Omental fat pad (tissue), 4 donors: ENCODE measurements at places on chromosomes 6 and 20. TPM values are rescaled to one million over a fixed set of nuclear protein-coding genes. Genes with fewer than 3 reads are reported as not detected.

MAPK13 gene
- total RNA-seq = 10.9 TPM

MOG gene
- total RNA-seq = not detected

TRAPPC3L gene
- total RNA-seq = not detected

MARCKS gene
- total RNA-seq = 24.0 TPM

MOCS3 gene
- 3.8 TPM for total RNA-seq

DNA sequence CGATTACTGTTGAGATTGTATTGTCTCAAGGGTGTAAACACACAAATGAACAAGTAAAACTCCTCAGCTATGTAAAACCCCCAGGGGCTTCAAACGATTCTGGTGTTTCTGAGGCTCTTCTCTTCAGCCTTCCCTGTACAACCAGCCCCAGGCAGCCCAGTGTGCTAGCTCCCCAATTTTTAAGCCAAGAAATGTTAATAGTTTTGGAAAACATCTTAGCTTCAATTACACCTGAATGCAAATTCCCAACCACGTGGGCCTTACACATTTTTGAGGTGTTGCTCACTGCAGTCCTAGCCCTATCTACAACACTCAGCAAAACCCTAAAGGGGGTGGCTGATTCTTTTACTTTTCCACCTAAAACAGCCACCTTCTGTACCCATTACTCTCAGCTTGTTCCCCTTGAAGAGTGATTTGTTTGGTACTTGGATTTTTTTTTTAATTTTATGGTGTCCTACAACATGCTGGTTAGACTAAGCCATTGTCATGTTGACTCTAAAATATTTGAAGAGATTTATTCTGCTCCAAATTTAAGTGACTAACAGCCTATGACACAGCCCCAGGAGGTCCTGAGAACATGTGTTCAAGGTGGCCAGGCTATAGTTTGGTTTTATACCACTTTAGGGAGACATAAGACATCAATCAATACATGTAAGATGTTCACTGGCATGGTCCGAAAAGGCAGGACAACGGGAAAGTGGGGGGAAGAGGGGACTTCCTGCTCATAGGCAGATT is 48.7 kb downstream of the ADAT2 start:
- DNase-seq = no peak

- no peak for DNase-seq
These were observed 6.5 kb upstream of the DDO start for GRCh38 chr6:110421749-110422443.

DNA sequence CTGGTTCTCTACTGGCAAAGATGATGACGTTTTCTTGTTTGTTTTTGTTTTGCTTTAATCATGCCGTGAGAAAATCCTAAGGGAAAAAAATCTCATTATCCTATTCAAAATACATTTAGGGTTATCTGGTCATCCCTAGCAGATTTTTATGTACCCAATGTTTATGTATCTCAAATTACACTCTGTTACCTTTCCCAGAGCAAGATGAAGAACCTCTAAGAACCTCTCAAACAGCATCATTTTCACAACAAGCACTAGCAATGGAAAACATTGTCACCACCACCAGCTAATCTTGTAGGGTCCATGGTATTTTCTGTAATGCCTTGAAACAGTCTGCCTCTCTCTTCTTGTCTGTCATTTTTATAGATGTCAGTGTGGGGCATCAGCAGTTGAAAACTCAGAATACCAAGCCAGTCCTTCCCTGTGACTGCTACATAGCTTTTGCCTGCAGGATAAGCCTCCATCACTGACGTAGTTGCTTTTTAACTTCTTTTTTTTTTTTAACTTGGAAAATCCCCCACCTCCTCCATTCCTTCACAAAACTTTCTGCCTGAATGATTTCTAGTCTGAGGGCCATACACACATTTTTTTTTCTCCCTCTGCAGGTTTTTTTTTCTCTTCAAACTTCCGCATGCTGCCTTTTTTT is 2.4 kb upstream of the SNAP25 start:
- no peak for DNase-seq

GRCh38 chr20:17161673-17162481 is 65.0 kb upstream of the PCSK2 start:
- no peak for DNase-seq

DNA sequence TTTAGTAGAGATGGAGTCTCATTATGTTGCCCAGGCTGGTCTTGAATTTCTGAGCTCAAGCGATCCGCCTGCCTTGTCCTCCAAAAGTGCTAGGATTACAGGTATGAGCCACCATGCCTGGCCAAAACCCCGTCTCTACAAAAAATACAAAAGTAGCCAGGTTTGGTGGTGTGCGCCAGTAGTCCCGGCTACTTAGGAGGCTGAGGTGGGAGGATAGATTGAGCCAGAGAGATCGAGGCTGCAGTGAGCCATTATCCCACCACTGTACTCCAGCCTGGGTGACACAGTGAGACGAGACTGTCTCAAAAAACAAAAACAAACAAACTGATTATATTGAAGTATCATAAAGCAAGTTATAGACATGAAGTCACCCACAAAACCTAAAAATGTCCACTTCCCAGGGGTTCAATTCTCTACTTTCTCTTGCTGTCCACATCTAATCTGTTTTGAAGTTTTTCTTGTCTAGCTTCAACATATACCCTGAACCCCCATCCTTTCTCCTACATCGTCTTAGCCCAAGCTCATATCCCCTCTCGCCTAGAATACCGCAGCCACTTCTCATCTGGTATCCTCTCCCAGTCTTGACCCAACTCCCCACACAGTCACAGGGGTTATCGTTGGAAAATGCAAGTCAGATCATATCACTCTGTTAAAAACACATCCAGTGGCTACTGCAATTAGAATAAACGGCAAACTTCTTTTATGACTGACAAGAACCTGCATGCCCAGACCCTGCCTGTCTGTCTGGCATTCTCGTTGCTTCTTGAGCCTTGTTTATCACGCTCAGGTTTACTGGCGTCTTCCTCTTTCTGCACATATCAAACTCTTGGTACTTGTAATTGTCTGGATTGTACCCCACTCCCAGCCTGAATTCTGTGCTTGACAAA is 20.1 kb upstream of the NCOA3 start:
- DNase-seq = no peak

DNA sequence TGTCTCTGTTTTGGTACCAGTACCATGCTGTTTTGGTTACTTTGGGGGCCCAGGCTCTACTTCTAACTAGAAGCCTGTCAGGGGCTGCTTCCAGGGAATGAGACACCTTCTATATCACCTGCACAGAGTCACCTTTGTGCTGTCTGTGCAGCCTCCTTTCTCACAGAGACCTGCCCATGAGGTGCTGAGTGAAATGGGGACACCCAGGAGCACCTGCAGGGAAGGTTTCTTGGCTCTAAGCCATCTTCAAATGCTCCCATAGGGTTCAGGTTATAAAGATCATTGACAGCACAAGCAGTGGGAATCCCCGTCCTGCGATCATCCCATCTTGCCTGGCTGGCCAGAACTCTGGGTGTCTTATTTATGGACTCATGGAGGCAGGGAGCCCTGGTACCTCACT is 19.1 kb downstream of the GABRR2 start:
- DNase-seq = no peak

DNA sequence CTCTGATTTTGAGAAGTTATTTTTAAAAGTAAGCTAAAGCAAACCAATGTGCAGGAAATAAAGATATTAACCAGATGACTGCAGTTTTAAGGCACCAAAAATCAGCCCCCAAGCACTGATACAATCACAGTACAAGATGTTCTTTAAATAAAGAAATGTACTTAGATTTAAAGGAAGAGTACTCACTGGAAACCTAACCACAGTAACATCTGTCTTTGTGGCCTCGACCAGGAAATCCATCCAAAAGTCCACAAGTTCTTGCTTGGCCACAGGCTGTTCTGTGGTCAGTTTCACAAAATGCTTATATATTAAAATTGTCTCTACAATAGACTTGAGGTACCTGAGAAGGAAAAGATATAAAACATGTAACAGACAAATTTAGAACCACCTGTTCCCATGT is 105.9 kb upstream of the MAP7 start:
- no peak for DNase-seq

DNA sequence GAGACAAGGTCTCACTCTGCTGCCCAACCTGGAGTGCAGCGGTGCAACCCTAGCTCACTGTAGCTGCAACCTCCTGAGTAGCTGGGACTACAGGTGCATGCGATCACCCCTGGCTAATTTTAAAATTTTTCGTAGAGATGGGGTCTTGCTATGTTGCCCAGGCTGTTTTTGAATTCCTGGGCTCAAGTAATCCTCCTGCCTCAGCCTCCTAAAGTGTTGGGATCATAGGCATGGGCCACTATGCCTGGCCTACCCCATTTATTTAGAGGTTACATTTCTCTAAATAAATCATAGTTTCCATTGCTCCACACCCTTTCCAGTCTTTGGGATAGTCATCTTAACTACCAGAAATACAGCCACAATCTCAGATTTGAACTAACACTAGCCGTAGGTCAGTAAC is 134.7 kb upstream of the CITED2 start:
- no peak for DNase-seq

DNA sequence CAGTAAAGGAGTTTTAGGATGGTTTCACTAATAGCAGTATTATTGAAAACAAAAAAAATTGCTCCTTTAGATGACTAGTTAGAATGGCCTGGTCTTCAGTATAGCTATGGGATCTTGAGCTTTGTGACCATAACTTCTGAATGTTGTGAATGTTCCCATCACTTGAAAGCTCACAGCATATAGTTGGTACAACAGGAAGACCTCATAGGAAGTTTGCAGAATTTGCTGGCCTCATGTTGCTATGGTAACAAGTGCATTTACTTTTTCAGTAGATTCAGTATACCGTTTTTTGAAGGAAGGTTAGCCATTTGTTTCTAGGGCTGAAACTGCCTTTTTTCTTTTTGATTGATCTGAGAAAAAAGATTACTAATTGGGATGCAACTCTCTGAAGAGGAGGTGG is 8.3 kb downstream of the PHF3 start:
- no peak for DNase-seq

DNA sequence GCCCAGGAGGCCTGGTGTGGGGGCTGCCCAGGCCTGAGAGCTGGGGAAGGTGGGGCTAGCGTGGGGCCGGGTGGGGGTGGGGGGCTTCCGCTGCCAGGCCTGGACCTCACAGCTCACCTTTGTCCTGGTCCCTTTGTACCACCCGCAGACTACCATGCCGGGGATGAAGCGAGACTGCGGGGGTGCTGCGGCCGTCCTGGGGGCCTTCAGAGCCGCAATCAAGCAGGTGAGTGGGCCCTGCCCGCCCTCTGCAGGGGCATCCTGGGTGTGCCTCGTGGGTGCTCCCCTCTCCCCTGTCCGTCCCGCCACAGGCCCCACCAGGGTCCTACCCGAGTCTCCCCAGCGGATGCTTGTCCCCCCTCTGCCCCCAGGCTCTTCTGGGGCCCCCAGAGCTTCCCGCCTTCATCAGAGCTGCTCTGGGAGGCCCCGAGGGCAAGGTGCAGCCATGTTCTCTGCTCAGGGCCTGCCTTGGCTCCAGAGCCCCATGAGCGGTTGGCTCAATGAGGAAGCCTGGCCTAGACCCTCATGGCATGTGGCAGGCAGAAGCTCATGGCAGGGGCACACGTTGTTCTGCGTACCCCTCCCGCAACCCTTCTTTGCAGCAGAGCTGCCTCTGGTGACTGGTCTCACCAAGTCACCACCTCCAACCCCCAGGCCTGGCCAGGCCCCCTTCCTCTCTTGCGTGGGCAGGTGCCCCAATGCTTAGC is 14.5 kb downstream of the NPEPL1 start:
- DNase-seq = no peak

- no peak for DNase-seq
These were observed 84.4 kb upstream of the SCAF8 start for GRCh38 chr6:154648888-154649205.

- DNase-seq = no peak
These were observed 78.3 kb upstream of the CLDN20 start for GRCh38 chr6:155185544-155185943.

DNA sequence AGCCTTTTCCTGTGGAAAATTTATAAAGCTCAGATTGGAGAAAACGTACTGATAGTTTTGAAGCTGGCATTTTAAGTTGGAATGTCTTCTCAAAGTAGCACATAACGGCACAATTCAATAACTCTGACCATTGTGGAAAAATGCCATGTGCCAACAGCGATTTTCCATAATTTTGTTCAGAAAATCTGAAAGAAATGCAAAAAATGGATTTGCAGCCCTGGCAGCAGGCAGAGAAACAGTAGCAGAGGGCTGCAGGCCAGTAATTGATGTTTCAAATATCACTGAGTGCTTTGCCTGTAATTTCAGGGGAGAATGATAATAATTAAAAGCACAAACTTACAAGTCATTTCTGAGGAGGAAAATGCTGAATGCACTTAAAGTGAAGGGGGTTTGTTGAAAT is 507.4 kb downstream of the MAFB start:
- DNase-seq = no peak

GRCh38 chr6:164142322-164142721 is 727.8 kb downstream of the QKI start:
- no peak for DNase-seq

- DNase-seq = no peak
These were observed 10.7 kb downstream of the ETV7 start for GRCh38 chr6:36376742-36377141.

GRCh38 chr6:56699066-56699654 is 56.5 kb upstream of the DST start:
- DNase-seq = no peak

DNA sequence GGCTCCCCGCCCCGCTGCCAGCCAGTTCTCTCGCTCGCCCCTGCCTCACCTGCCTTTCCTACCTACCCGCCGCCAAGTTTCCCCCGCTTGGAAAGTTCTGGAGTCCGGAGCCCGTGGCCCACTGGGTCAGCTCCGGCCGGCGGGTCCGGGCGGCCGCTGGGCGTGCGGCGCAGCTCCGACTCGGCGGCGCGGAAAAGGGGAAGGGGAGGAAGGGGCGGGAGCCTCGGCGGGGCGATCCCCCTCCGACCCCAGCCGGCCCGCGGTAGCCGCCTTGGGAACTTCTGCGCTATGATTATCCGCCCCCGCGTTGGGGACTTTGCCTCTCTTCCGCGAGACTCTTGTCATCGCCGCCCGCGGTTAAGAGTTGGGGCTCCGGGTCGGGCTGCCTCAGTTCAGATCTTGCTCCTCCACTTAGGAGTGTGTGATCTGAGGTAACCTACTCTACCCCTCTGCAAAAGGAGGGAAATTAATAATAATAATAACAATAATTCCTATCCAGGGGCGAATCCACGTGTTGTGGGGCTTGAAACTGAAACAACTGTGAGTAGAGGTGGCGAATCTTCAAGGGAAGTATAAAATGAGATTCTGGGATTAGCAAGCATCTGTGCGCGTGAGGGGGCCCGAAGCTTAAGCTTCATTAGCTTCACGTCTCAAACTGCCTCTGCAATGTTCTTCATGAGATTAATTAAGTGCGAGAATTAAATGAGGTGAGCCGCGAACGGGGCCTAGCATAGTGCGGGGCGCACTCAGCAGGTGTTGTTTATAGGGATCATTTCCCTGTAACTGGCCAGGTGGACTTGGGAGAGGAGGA is 30.8 kb downstream of the SF3B5 start:
- DNase-seq = no peak
